ENCODE measurements at places on chromosomes 5 and 9. TPM values are rescaled to one million over a fixed set of nuclear protein-coding genes. Genes with fewer than 3 reads are reported as not detected.

Gene TMEFF1
- total RNA-seq, result 0.38 TPM

Gene PPP3R2
- not detected for total RNA-seq

Gene CCL28
- 8.4 TPM for total RNA-seq

Gene DBH
- not detected for total RNA-seq

DNA sequence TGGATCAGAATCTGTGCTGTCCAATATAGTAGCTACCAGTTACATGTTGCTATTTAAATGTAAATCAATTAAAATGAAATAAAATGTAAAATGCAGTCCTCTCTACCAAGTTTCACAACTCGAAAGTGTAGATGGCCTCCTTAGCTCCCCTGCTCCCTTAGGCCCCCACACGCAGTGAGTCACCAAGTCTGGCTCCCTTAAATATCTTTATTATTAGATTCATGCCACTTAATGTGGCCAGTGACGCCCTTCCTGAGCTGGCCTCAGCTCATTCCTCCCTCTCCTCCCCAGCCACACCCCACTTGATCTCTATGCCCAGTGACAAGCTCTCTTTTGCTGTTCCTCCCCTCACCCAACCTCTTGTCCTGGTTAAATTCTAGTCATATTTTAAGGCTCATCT lies 88.4 kb upstream of the DNAH5 start:
- no peak for DNase-seq

DNA sequence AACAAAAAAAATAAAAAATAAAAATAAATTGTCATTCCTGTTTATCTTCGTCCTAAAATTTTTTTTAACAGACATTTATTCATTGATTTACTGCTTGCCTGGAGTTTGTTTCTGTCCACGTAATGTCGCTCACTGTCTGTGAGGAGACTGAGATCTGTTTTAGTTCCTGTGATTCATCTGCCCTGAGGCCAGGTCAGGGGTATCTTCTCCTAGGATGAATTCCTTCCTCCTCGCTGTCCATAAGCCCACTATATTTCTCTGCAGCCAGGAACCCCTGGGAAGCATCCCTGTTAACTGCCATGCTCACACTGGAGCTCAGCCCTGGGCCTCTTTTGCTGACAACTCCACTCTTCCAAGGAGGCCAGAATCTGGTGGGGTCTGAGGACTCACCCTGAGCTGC lies 682.0 kb downstream of the MTRR start:
- DNase-seq, result no peak

GRCh38 chr5:160166973-160167623 lies 47.8 kb upstream of the PWWP2A start:
- DNase-seq, result no peak

All from CD8-positive, alpha-beta memory T cell (primary cell).